ENCODE measurements at places on chromosomes 3 and 15.

DNA sequence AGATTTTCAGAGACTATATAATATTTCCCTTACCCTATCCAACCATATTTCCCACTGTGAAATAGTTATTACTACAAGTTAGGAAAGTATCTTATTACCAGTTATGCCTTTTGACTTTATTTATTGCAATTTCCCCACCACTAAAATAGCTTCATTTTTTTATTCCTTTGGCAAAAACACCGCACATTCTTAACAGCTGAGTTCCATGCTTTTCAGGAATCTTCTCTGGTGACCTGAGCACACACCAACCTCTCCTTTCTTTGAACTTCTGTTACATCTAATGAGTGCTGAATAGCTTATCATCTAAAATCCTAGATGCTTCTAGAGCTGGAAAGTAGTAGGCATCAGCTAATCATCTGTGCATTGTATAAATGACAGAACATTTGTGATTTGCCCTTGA is 99.1 kb downstream of the UBE2E2 start:
- no peak for DNase-seq

GRCh38 chr15:91942720-91943394 is 89.3 kb downstream of the SLCO3A1 start:
- no peak for DNase-seq

GRCh38 chr3:64890006-64890405 is 202.2 kb upstream of the ADAMTS9 start:
- no peak for DNase-seq

DNA sequence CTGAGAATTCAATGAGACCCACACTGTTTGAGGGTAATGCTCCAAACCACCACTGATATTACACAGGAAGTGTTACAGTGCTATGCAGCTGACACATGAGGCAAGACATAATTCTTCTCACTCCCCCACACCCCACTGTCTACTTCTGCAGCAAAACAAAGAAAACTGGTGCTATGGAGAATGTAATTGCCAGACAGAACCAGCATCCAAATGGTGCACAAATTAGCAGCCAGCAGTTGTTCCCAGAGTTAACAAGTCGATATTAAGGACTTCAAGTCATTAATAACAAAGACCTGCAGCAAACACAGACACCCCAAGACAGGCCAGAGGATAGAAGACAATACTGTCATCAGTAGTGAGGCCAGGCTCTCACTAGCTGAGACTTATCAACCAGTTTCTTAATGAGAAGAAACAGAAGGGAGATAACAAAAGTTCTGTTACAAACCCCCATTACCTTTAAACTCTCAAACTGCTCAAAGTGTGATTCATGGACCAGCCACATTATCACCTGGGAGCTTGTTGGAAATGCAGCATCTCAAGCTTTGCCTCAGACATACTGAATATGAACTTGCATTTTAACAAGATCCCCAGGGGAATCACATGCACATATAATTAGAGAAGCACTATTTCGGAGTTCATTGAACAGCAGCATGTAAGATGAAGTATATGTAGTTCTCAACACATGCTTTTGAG is 58.7 kb upstream of the FNDC3B start:
- DNase-seq: no peak

DNA sequence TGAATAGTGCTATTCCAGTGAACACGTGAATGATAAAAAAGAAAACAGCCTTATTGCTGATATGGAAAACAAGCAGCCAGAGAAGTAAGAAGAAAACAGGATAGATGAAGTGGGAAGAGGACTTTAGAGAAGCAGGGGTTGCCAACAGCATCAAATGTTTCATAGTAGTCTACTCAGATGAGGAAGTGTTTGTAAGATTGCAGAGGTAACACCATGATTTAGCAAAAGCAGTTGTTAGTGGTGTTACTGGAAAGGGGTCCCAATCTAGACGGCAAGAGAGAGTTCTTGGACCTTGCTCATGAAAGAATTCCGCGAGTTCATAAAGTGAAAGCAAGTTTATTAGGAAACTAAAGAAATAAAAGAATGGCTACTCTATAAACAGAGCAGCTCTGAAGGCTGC is 108.8 kb upstream of the MCTP2 start:
- no peak for DNase-seq

DNA sequence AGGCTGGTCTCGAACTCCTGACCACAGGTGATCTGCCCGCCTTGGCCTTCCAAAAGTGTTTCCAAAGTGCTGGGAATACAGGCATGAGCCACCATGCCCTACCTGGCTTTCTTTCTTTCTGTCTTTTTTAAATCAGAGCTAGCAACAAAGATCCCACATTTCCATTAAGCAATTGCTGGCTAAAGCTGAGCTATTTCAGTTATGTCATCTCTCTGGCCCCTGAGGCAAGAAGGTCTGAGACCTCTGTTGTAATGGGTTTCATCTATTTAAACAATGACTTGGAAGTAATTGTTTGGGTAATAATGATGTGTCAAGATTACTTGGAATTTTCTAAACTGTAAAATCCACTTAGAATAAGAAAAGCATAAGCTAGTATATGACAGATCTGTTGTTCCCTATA is 30.2 kb upstream of the CRBN start:
- no peak for DNase-seq

- no peak for DNase-seq
Measured at GRCh38 chr3:8983591-8983990, 20.3 kb upstream of the RAD18 start.

DNA sequence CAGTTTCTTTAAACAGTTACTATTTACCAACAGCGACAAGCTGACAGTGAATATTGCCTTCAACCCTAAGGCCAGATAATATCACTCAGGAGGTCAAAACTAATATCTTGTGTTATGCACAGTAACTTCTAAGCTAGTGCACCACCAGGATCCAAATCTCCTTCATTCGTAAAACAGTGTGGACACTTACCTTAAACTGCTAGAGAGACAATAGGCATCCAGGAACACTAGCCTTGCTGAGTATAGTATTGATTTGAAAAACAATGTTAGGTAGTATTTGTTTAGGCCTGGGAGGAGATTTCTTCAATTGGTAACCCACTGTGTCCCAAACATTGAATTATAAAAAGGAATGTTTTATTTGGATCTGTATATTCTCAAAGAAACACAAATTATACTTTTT is 707.9 kb upstream of the UBE2E2 start:
- no peak for DNase-seq

GRCh38 chr15:73991260-73991659 is 835 bp downstream of the STOML1 start:
- no peak for DNase-seq

GRCh38 chr15:101255615-101256241 is 3.9 kb upstream of the CHSY1 start:
- DNase-seq: no peak

DNA sequence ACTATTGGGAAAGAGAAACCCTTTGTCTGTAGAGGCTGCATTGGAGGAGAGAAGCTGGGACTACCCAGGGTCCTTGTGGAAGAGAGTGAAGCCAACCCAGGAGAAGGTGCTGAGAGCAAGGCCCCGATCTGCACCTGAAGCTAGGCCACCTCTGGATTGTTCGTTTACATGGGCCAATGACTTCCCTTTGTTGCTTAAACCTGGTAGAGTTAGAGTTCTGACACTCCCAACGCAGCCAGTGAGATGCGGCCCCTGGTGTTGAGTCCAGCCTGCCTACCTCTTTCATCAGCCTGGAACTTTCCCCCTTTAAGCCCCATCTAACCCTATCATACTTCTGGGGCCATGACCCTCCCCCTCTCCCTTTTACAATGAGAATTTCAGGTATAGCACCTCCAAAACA is 30.8 kb downstream of the CCDC13 start:
- no peak for DNase-seq

DNA sequence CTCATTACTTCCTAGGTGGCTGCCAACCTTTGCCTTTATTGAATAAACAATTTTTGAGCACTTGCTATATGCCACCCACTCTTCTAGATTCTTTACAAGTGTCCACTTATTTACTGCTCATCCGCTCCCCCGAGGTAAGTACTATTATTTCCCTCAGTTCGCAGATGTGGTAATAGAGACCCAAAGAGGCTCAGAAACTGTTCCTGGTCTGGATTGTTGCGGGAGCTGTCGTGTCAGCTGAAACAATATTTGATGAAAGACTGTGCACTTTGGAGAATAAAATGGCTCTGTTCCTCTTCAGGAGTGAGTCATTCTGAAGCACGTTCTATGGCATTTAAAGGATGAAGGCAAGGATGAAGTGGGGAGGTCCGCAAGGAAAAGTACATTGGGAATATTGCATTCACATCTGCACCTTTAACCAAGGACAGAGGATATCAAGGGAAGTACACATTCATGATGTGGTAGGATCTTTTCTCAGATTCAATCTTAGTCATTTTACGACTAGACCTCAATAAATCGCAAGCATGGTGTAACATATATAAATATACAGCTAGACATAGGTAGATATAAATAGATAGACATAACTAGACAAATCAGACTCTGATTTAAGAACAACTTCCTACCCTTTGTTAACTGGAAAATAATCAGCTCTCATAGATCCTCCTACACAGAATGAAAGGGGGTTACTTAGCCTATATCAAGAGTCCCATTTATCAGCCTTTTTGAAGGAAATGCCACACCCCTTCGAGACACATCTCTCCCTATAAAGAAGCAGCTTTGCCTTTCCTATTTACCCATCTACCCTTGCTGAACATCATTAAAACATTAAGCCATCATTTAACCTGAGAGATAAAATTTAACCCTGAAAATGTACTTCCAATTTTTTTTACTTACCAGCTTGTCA is 70.3 kb downstream of the RORA start:
- DNase-seq: no peak

- DNase-seq: no peak
Measured at GRCh38 chr3:14096742-14097141, 27.9 kb downstream of the CHCHD4 start.

- no peak for DNase-seq
Measured at GRCh38 chr15:75361989-75362641, 6.3 kb downstream of the MAN2C1 start.

DNA sequence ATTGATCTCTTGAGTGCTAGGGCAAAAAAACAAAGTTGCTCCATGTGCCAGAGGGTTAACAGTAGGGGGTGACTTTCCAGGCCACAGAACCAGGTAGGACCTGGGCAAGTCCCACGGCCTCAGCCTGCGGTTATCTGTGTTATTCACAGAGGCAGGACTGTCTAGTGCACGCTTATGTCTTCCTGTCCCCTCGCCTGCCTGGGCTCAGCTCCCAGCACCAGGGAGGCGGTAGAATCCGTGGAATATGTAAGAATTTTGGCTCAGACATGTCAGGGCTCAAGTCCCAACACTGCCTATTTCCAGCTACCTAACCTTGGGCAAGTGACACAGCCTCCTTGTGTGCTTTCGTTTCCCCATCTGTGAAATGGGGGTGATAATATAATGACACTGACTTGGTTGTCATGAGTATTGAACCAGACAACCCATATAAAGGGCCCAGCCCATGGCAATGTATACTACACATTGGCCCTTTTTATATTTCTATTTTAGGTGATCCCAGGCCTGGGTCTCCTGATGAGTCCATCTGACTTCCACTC is 44.3 kb upstream of the FLNB start:
- no peak for DNase-seq

GRCh38 chr3:122665881-122666280 is 14.8 kb upstream of the PARP14 start:
- DNase-seq: no peak

GRCh38 chr3:186368717-186369116 is 6.7 kb upstream of the DGKG start:
- DNase-seq: no peak

GRCh38 chr3:5464649-5465048 is 277.1 kb downstream of the EDEM1 start:
- DNase-seq: no peak

- DNase-seq: no peak
Measured at GRCh38 chr15:41935566-41936020, 36.8 kb downstream of the EHD4 start.

- DNase-seq: no peak
Measured at GRCh38 chr15:67824197-67824968, 926 bp upstream of the SKOR1 start.

- no peak for DNase-seq
Measured at GRCh38 chr3:190227064-190227463, 95.2 kb downstream of the CLDN1 start.

DNA sequence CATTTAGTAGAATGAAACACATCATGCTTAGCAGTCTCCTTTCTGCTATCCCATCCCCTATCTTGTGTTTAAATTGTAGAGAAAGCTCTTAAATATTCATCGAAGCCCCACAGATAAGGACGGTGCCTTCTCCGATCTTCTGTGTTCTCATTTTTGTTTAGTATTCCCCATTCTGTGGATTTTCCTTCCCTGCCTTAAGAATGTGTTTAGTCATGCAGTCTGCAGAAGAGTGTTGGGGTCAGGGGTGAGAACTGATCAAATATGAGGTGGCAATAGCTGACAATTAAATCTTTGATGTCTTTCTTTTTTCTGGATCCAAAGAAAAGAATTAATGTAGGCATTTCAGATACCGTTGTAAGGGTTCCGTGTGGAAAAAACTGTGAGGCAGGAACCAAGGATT is 9.3 kb upstream of the ANKUB1 start:
- DNase-seq: no peak

DNA sequence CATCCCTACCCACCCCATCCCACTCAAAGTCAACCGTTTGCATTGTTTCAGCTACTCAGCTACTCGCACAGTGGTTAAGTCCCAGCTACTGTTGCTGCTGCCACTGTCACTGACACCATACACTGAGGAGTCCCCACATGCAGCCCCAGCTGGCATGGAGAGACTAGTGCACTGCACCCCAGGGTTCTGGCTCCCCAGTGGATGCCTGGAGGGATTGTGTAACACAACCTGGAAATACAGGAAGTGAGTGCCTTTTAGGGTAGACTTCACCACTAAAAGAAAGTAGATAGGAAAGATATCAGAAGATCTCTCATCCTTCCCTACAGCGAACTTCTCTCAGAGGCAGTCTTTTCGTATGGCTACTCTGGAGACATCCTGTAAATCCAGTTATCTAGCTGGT is 169.2 kb upstream of the STRIT1 start:
- DNase-seq: no peak

DNA sequence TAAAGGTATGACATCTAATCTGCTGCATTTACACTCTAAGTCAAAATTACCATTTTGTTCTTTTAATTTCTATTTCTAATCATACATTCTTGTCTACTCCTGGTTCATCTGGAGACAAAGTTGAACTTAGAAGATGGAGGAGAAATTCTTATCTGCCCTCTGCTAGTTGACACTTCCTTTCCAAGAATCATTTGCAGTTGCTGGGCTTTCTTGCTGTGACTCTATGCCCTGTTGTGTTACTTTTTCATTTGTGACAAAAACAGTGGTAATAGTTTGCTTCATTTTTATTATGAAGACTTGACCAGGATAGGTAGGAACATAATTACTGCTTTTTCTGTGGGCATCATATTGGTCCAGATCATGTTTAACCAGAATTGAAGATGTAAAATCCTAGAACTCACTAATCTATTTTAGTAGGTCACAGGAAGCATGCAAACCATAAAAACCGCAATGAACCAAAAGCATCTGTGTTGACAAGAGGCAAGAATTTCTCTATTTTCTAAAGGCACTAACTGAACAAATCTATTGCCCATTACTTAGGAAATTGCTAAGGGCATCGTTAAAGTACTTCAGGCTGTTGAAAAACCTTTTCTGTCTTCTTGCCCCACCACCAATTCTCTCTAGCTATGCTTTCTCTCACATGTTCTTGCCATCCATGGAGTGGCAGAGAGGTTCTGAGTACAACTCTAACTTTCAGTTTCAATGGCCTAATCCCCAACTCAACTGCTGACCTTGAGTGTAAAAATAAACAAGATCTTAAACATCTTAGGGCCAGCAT is 4.2 kb upstream of the CCR2 start:
- no peak for DNase-seq
